ENCODE measurements at places on chromosomes 3 and 15. TPM values are rescaled to one million over a fixed set of nuclear protein-coding genes. Genes with fewer than 3 reads are reported as not detected.

The ILDR1 gene
- polyA plus RNA-seq: not detected

The ZNF80 gene
- polyA plus RNA-seq: not detected

The ARNT2 gene
- 29.5 TPM for polyA plus RNA-seq

The CLDN11 gene
- 440 TPM for polyA plus RNA-seq

The COL6A6 gene
- polyA plus RNA-seq: 0.11 TPM

The LOXL1 gene
- 188 TPM for polyA plus RNA-seq

The FEZF2 gene
- polyA plus RNA-seq: 0.02 TPM

The PRR23C gene
- polyA plus RNA-seq: not detected

The ATP13A5 gene
- not detected for polyA plus RNA-seq

DNA sequence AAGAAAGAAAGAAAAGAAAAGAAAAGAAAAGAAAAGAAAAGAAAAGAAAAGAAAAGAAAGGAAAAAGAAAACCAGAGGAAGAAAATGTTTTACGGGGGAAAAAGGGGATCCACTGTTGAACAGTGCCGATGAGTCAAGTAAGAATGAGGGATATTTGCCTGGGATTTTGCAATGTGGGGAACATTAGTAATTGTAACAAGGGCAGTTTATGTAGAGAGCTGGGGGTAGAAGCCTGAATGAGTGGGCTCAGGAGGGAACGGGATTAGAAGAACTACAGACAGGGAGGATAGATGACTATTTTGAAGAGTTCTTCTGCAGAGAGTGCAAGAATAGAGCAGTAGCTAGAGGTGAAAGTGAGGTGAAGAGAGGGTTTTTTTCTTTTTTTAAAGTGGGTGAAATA lies 28.7 kb downstream of the GATM start:
- DNase-seq: no peak

- no peak for DNase-seq
Observed at GRCh38 chr3:43910750-43911149, 220.0 kb downstream of the ABHD5 start.

- no peak for DNase-seq
Observed at GRCh38 chr3:14649466-14649865, 2.1 kb upstream of the CCDC174 start.

GRCh38 chr3:110984456-110985250 lies 87.0 kb upstream of the NECTIN3 start:
- DNase-seq: no peak

DNA sequence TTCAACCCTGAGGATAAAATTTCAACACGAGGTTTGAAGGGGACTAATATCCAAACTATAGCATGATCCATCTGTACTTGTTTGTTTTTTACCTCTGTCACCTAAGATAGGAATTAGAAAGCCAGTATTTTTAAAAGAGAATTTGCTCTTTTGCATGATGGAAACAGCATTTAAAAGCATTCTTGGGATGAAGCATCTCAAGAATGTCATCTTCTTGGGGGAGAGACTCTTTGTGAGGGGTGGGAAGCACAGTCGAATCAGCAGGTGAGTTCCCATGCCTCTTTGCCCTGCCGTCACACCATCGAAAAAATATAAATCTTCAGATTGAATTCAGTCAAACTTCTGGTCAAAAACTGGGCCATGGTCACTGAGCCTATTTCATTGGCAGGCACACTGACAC lies 55.3 kb upstream of the BCHE start:
- no peak for DNase-seq

- DNase-seq: no peak
Observed at GRCh38 chr3:120338517-120338916, 10.6 kb downstream of the LRRC58 start.

DNA sequence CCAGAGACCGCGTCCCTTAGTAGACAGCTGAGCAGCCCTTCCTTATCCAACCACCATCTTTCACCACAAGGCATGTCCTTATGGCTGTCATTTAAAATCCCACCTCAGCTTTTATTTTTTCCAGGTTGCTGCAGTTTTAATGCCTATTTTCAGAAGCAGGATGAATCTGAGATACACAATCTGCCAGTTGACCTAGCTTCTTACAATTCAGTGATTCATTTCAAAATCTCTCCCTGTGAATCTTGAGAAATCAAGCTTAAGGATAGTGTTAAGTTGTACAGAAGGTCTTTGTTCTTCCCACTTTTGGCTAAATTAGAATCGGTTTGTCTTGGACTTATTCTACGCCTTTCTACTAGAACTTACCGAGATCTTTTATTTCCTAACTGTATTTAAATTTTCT lies 522.3 kb upstream of the CFAP20DC start:
- peak; percentile 25 for DNase-seq

DNA sequence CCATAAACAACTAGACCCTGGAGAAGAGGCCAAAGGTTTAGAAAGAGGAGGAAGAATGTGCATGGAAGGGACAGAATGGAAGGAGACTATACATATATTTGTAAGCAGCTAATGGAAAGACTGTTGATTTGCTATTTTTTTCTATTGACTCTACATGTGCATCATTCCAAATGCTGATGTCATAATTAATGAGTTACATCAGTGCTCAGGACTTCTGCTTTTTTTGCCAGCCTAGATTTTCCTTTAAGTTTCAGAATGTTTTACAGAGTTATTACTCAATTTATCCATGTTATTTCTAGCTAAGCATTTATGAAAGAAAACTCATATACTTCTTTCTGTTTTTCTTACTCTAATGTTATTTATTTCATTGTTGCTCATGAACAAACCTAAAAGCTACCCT lies 62.6 kb upstream of the VGLL3 start:
- no peak for DNase-seq

- DNase-seq: no peak
Observed at GRCh38 chr3:156586905-156587759, 32.2 kb upstream of the SSR3 start.

DNA sequence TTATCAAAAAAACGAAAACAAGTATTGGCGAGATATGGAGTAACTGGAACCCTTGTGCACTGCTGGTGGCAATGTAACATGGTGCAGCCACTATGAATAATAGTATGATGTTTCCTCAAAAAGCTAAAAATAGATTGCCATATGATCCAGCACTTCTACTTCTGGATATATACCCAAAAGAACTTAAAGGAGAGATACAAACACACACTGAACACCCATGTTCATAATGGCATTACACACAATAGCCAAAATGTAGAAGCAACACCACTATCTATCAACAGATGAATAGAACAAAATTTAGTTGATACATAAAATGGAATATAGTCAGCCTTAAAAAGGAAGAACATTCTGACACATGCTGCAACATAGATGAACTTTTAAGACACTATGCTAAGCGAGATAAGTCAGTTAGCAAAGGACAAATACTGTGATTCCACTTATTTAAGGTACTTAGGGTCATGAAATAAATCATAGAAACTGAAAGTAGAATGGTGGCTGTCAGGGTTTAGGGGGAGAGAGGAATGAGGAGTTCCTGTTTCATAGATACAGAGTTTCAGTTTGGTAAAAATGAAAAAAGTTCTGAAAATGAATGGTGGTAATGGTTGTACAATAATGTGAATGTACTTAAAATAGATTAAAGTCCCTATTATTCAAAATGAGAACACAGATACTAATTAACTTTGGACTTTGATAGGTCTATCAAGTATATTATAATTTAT lies 59.4 kb upstream of the IMPG2 start:
- DNase-seq: no peak

GRCh38 chr3:186622651-186623310 lies 9.9 kb downstream of the AHSG start:
- no peak for DNase-seq

- DNase-seq: no peak
Observed at GRCh38 chr3:125257536-125257935, 45.0 kb upstream of the SLC12A8 start.

GRCh38 chr3:8984081-8984480 lies 20.8 kb upstream of the RAD18 start:
- no peak for DNase-seq

DNA sequence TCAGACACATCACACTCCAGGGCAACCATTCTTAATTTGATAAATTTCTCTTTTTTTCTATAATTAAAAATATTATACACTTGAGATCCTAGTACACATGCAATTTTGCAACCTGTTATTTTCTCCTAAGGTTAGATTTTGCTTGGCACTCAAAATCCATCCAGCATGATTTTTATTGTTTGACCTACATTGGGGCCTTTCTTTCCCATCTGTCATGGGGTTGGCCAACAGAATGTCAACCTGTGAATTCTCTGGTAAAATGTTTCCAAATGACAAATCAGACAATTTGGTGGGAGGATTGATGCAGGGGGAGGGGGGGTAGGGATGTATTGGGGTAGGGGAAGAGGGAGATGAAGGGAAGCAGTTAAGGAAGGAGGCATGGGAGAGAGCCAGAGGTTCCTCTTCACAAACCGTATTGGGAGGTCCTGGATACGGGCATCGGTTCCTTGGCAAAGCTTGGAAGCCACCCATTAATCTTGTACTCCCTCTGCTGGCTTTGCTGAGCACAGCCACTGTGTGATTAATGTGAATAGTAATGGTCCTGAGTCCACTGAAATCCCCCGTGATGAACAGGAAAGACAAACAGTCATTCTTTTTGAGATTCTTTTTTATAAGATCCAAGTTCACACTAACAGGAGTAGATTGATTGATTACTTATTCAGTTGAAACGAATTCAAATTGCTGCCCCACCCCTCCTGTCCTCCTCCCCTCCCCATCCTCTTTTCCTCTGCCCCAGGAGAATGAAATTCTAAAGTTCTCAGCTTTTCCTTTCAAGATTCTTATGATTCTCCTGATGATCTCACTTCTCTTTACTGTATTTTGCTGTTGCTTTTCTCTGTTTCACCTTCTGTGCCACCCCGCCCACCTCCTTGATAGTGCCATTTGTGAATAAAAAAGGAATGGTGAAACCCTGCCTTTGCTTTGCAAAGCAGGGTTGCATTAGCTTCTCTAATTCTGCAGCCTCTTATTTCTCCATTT lies 82.2 kb upstream of the SLC25A26 start:
- DNase-seq: peak; percentile 56

DNA sequence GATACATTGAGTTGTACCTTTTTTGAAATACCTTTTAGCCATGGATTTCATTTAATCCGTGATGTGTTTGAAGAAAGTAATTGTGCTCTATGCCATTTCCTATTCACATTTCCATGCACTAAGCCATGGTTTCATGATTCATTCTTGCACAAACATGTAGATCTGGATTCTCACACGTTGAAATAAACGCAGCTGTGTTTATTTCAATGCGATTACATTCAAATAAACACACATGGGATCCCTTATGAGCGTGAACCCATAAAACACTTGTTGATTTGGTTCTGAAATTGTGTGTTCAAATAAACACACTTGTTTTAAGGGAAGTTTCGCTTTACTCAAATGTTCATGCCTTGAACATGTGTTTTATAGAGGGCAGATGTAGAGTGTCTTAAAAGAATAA lies 39.2 kb downstream of the BBX start:
- peak; percentile 79 for DNase-seq

- DNase-seq: no peak
Observed at GRCh38 chr3:65196663-65197062, 508.9 kb upstream of the ADAMTS9 start.

- DNase-seq: no peak
Observed at GRCh38 chr3:64783200-64783599, 95.4 kb upstream of the ADAMTS9 start.

- no peak for DNase-seq
Observed at GRCh38 chr15:75056036-75056435, 32.6 kb downstream of the PPCDC start.

GRCh38 chr3:8507496-8507895 lies 5.9 kb downstream of the LMCD1 start:
- DNase-seq: no peak

DNA sequence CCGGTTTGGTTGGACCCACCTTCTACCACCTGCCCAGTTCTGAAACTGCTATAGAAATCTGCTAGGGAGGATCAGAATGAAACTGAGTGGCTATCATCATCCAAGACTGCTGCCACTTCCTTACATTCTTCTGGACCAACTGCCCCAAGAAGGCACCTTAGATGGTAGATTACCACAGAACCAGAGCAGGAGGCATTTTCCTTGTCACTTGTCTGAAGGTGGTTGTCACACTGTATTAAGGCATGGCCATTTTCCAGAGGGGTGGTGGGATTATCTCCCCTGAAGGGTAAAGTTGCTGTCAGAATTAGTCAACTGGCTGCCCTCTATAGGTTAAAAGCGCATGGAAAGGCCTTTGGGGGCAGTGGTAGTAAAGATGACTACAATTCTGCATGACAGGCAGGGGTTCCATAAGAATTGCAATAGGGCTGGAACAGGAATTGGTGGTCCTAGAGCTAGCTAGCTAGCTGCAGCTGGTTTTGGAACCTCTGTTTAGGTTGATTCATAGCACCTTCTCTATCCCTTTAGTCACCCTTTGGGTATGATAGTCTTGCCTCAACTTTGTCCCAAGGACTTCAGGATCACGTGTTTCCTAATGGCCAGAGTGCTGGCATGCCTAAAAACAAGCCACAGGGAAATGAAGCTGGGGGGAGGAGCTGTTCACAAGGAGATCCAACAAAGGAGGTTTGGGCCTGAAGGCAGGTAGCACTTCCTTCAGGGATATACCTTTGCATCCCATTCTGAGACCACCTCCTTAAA lies 4.8 kb upstream of the CSPG5 start:
- no peak for DNase-seq

GRCh38 chr3:178856804-178857203 lies 214.8 kb downstream of the ZMAT3 start:
- DNase-seq: no peak

DNA sequence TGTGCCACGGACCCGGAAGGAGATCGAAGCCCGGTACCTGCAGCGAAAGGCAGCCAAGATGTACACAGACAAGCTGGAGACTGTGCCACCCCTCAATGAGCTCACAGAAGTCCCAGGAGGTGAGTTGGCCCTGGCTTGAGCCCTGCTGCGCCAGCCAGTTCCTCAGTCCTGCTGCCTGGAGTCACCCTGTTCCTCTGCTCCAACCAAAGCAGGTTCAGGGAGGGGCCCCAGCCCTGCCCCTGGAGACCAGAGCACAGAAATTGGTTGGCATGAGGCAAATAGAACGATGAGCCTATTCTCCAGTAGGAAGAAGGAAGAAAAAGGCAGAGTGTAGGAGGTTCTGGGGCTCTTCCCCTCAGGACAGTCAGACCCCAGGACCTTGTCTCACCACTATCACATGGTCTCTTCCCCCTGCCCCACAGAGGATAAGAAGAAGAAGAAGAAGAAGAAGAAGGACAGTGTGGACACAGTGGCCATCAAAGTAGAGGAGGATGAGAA lies 8.0 kb downstream of the TMIE start:
- DNase-seq: no peak

- DNase-seq: peak; percentile 37
Observed at GRCh38 chr3:190825386-190826016, 37.0 kb downstream of the GMNC start.

GRCh38 chr3:69567023-69567709 lies 172.1 kb upstream of the MITF start:
- no peak for DNase-seq
